ENCODE measurements at places on chromosomes 2 and 18.

DNA sequence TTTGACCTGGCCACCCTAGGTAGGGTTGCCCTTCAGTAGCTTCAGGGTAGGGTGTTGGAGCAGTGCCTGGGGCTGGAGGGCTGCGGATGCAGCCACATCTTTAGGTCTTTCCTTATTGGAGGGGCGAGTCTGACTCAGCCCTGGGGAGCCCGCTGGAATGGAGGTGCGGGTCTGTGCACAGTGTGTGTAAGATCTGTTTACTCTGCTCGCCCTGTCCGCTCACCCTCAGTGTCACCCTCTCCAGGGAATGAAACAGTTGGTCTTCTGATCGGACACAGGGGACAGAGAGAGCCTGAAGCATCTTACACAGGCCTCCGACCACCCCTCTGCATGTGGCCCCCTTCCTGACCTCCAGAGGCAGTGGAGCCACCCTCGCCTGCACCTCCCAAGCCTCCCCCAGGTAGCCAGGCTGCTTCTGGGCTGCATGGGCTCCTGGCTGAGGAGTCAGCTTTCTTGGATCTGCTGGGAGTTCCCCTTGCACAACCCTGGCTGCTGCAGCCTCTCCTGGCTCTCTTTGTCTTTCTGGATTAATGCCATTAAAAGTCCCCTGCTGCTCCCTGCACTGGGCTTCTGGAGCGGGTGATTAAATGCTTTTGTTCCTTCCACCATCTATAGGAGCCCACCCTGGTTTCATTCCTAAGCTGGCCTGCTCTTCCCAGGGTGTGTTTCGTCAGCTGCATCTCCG is 82.6 kb downstream of the ASB1 start:
- DNase-seq, result no peak

DNA sequence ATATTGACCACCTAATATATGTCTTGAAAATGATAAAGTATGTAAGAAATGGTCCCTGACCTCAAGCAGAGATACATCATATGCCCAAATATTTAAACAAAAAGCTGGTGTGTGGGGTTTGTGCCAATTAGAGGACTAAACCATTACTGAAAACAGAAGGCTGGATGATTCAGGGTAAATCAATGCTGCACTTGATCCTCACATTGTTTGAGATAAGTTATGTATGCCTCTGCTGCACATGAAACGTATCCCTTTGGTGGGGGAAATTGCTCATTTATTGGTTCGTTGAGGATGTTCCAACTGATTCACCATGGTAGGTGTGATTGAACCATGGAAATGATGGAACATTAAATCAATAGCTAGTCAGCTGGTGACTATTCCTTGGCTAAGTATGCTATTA is 24.7 kb upstream of the DARS1 start:
- no peak for DNase-seq

DNA sequence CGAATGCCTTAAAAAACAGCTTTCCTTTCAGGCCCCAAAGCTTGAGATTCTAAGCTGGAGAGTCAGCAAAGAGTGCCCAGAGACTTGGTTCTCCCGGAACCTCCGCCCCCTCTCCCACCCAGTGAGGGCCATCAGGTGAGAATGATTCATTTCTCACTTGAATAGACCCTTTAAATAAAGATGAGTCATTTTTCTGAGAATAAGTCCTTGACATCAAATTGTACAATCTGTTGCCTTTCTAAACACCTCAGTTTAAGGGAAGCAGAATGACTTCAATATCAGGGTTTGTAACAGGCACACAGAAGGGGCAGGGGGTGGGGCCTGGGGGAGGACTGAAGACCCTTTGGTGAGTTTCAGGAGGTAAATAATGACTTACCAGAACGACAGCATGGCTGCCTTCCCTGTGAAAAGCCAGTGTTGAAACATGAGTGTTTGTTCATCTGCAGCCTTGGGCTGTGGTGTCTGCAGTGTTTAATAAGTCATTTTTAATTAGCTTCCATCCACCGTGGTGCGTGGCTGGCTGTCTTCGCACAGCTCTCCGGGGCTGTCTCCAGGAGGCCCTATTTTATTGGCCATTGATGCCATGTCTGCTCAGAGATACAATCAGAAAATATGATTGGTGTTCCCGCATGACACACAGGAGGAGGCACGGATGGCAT is 134.9 kb upstream of the ZNF236 start:
- DNase-seq, result no peak

DNA sequence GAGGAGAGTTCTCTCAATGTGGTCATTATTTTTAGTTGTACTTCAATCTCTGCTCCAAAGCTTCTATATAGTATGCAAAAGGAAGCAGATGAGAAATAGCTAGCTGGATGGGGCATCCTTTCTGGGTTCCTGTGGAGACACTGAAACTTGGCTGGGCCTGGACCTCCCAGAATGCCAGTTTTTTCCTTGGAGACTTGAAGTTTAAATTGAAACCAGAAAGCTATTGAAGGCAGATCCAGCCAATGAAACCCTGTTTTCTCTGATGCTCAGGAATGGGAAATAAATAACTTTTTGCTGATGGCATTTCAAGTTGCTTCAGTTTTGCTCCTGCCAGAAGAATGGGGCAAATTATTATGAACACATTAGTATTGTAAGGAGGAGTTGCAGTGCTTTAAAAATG is 2.9 kb downstream of the SETBP1 start:
- no peak for DNase-seq

- no peak for DNase-seq
Observed at GRCh38 chr2:196941398-196942078, 15.0 kb upstream of the PGAP1 start.

GRCh38 chr2:7703543-7704144 is 786.4 kb downstream of the RNF144A start:
- no peak for DNase-seq

DNA sequence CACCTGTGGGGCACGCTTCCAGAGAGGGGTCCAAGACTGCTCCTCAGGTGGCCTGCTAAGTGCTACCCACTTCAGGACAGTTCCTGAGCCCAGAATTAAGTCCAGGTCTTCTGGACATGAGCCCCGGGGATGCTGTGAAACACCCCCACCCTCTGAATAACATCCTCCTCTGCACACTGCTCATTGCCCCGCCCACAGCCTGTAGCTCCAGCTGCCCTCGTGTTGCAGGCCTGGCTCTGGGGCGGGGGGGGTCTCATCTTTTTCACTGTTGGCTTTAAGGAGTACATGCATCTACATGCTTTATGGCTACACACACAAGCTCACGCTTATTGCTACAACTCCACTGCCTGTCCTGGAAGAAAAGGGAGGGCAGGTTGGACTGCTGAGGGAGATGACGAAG is 92.8 kb downstream of the PTGR3 start:
- no peak for DNase-seq

DNA sequence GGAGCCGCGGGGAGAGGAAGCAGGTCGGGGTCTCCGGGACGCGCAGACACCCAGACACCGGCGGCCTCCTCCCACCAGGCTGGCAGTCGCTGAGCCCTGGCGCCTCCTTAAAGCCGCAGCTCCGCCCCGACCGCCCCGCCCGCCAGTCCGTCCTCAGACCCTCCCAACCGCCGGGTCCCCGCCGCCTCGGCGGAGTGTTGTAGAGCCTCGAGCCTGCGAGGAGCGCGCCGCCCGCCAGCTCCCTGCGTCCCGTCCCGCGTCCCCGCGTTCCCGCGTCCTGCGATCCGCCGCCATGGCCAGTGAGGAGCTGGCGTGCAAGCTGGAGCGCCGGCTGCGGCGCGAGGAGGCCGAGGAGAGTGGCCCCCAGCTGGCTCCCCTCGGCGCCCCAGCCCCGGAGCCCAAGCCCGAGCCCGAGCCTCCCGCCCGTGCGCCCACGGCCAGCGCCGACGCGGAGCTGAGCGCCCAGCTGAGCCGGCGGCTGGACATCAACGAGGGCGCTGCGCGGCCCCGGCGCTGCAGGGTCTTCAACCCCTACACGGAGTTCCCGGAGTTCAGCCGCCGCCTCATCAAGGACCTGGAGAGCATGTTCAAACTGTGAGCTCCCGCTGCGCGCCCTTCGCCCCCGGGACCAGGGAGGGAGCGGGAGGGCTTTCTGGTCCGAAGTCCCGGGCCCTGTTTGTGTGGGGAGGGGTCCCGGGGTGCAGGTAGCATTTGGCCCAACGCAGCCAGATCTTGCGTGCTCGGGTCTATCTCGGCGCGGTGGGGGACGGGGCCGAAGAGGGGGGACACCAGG is at the start of gene EFHD1:
TSS of gene EFHD1 (plus strand) at position 192 of the 793 bp plus-strand sequence. CDS start at position 293, 101 bp downstream.
- DNase-seq, result no peak

GRCh38 chr2:104472076-104472475 is 381.8 kb upstream of the POU3F3 start:
- DNase-seq, result no peak

DNA sequence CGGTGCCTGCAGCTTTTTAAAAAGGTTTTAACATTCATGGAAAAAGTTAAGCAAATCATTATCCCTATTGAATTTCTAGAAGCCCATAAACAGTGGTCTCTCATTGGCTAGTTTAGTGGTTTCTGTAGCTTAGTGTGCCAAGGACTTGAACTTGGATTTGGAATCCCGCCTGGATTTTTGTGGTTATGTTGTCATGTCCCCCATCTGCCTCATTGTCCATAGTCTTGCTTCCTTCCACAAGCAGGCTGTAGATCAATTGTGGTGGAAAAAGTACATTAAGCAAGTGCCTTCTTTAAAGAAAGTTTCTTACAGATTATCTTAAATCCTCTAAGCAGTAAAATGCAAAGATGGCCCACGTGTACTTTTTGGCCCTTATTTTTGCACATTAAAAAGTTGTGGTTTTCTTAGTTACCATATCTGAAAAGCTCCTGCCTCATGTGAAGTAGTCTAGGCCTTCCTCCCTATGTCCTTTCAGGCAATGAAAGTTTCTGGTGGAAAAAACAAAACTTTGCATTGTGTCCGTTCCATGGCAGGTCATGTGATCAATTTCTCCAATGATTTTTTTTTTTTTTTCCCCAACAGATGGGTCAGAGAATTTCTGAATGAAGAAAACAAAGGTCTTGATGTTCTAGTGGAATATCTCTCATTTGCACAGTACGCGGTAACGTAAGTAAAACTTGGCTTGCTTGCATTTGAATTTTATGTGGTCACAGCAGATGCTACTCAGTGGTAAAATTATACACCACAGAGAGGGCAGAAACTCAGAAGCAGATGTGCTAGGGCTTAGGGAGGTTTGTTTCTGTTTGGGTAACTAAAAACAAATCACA is 158.9 kb downstream of the PRPF40A start:
- no peak for DNase-seq

DNA sequence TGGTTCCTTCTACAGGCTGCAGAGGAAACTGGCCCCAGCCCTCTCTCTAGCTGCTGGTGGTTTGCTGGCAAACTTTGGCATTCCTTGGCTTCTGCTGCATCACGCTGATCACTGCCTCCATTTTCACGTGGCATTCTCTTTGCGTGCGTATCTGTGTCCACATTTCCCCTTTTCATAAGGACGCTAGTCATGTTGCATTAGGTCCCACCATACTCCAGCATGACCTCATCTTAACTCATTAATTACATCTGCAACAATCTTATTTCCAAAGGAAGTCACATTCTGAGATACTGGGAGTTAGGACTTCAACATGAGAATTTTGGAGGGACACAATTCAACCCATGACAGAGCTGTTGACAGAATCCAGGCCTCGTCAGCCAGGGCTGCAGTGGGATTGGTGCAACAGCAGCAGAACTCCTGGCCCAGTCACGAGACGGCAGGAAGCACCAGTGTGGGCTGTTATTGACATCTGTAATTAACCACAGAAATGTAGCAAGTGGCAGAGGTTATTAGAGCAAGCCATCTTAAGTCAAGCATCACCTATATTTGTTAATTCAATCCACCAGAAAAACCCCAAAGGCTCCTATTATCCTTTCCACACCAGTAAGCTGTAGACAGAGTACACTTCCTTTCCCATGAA is 132.4 kb downstream of the TMEM163 start:
- no peak for DNase-seq

- no peak for DNase-seq
Observed at GRCh38 chr2:98572676-98573075, 35.6 kb downstream of the COA5 start.

GRCh38 chr18:29196307-29196706 is 1019.4 kb upstream of the CDH2 start:
- DNase-seq, result no peak

GRCh38 chr18:2882201-2882600 is 35.4 kb downstream of the EMILIN2 start:
- no peak for DNase-seq
